ENCODE measurements at places on chromosomes 2 and 18. TPM values are rescaled to one million over a fixed set of nuclear protein-coding genes. Genes with fewer than 3 reads are reported as not detected.

- H3K27ac ChIP-seq: no peak overlapping the region
- H3K36me3 ChIP-seq: no peaks in the 10 kb centered on the region
- DNase-seq: no peak
- H3K27me3 ChIP-seq: no peaks in the 10 kb centered on the region
Measured at GRCh38 chr2:189258616-189259365, 79.2 kb upstream of the COL5A2 start.

GRCh38 chr2:174083843-174084458 is 118.8 kb upstream of the SP3 start:
- H3K27me3 ChIP-seq: no peaks in the 10 kb centered on the region
- no peaks in the 10 kb centered on the region for H3K36me3 ChIP-seq
- no peak overlapping the region for H3K27ac ChIP-seq
- no peaks in the 10 kb centered on the region for H3K4me1 ChIP-seq
- no peak for DNase-seq
- H3K4me3 ChIP-seq: no peak overlapping the region

- no peak overlapping the region for H3K27ac ChIP-seq
- no peaks in the 10 kb centered on the region for H3K4me1 ChIP-seq
- peak overlapping the region; percentile 42 for H3K4me3 ChIP-seq
- H3K27me3 ChIP-seq: no peaks in the 10 kb centered on the region
- no peaks in the 10 kb centered on the region for H3K36me3 ChIP-seq
Measured at GRCh38 chr2:113602869-113603466, 24.1 kb upstream of the RABL2A start.

DNA sequence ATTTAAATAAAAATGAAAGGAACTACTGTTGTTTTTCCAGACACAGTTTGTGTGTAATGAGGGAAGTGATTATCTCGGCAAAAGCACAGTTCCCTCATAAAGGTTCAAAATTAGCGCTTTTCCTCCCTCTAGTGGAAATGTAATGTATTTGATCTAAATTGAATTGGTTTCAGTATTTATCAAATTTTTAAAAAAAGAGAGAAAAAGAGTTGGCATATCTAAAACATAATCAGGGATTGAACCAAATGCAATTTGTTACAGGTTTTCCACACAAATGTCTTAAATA is 37.5 kb downstream of the CMPK2 start:
- H3K4me3 ChIP-seq: no peak overlapping the region
- H3K4me1 ChIP-seq: no peaks in the 10 kb centered on the region
- DNase-seq: no peak
- H3K27ac ChIP-seq: no peak overlapping the region
- H3K27me3 ChIP-seq: no peaks in the 10 kb centered on the region

GRCh38 chr2:160721089-160722040 is 227.8 kb upstream of the RBMS1 start:
- peaks cover 16% of the 10 kb centered on the region for H3K4me1 ChIP-seq
- no peak for DNase-seq
- H3K4me3 ChIP-seq: no peak overlapping the region
- H3K36me3 ChIP-seq: no peaks in the 10 kb centered on the region

DNA sequence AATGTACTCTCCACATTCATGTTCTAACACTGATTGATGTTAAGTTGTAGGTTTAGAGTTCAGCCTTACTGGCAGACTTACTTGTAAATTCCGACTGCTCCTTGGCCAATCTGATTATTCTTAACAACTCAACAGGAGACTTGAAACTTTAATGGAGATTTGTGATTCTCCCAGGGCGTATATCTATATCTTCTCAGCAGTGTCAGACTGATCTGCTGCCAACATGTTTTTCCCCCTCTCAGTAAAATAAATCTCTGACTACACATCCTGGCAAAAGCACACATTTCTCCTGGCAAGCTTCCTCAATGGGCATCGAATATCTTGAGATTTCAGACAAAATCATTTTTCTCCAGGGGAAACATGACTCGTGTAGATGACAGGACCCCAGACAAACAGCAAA is 1041.2 kb downstream of the DPP10 start:
- no peaks in the 10 kb centered on the region for H3K4me1 ChIP-seq
- no peak overlapping the region for H3K4me3 ChIP-seq
- H3K27ac ChIP-seq: no peak overlapping the region
- H3K36me3 ChIP-seq: no peaks in the 10 kb centered on the region

DNA sequence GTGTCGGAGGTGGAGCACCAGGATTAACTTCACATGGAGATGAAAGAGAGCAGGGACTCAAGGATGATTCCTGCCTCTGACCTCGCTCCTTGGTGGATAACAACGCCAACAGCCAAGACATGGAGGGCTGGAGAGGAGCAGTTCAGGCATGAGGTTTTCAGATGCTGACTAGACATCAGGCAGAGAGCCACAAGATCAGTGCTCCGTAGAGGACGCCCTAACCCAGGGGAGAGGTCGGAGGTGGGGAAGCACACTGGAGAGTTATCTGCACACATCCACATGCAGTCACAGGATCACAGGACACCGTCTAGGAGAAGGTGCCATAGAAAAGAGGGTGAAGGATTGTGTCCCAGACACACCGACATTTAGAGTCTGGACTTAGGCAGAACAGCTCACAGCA is 344.3 kb downstream of the EIPR1 start:
- no peak for DNase-seq
- H3K4me3 ChIP-seq: no peak overlapping the region
- no peaks in the 10 kb centered on the region for H3K27me3 ChIP-seq
- no peaks in the 10 kb centered on the region for H3K4me1 ChIP-seq
- H3K36me3 ChIP-seq: no peaks in the 10 kb centered on the region

Gene MYL1
- total RNA-seq: not detected

Gene ZNF385B
- total RNA-seq: not detected

Gene GALNT1
- 121 TPM for total RNA-seq

Gene GATA6
- 3.5 TPM for total RNA-seq
